ENCODE measurements at places on chromosomes 6 and 20. TPM values are rescaled to one million over a fixed set of nuclear protein-coding genes. Genes with fewer than 3 reads are reported as not detected.

Gene TBXT
- polyA plus RNA-seq = not detected

Gene ID4
- polyA plus RNA-seq = 4.6 TPM

Gene LAMA4
- polyA plus RNA-seq = 12.4 TPM

Gene FYN
- 22.5 TPM for polyA plus RNA-seq

Gene SLC29A1
- polyA plus RNA-seq = 38.0 TPM

Gene TFAP2A
- polyA plus RNA-seq = not detected

GRCh38 chr6:161922631-161923119 is 648.8 kb upstream of the AGPAT4 start:
- H3K27ac ChIP-seq = no peak overlapping the region
- H3K4me1 ChIP-seq = no peaks in the 10 kb centered on the region
- no peak overlapping the region for H3K4me3 ChIP-seq
- peak; percentile 83 for DNase-seq
- no peaks in the 10 kb centered on the region for H3K36me3 ChIP-seq

DNA sequence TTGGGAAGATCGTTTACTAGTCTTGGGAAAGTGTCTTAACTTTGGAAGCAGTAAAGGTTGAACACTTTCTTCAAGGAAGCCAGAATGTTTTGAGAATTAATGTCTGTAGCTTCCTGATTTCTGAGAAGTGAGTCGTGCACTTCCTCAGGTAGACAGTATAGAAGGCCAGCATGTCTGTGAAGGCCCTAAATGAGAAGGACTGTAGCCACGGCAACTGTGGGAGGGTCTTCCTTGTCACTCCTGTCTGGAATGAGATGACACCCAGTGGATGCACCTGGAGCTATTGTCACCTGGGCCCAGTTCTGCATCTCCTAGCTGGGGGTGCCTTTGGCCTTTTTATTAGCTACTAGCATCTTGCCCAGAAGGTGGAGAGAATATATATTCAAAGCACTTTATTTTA is 8.8 kb downstream of the STX16 start:
- H3K4me1 ChIP-seq = no peaks in the 10 kb centered on the region
- DNase-seq = peak; percentile 28
- H3K4me3 ChIP-seq = no peak overlapping the region
- no peaks in the 10 kb centered on the region for H3K27me3 ChIP-seq
- no peak overlapping the region for H3K27ac ChIP-seq

GRCh38 chr20:347640-348484 is 951 bp downstream of the NRSN2 start:
- no peaks in the 10 kb centered on the region for H3K36me3 ChIP-seq
- H3K4me3 ChIP-seq = peak overlapping the region; percentile 76
- peak overlapping the region; percentile 93 for H3K27ac ChIP-seq
- H3K27me3 ChIP-seq = no peaks in the 10 kb centered on the region
- H3K4me1 ChIP-seq = peaks cover 5% of the 10 kb centered on the region

- no peaks in the 10 kb centered on the region for H3K4me1 ChIP-seq
- H3K36me3 ChIP-seq = no peaks in the 10 kb centered on the region
- no peak overlapping the region for H3K4me3 ChIP-seq
- no peak overlapping the region for H3K27ac ChIP-seq
Measured at GRCh38 chr6:146357578-146358430, 185.8 kb upstream of the RAB32 start.

DNA sequence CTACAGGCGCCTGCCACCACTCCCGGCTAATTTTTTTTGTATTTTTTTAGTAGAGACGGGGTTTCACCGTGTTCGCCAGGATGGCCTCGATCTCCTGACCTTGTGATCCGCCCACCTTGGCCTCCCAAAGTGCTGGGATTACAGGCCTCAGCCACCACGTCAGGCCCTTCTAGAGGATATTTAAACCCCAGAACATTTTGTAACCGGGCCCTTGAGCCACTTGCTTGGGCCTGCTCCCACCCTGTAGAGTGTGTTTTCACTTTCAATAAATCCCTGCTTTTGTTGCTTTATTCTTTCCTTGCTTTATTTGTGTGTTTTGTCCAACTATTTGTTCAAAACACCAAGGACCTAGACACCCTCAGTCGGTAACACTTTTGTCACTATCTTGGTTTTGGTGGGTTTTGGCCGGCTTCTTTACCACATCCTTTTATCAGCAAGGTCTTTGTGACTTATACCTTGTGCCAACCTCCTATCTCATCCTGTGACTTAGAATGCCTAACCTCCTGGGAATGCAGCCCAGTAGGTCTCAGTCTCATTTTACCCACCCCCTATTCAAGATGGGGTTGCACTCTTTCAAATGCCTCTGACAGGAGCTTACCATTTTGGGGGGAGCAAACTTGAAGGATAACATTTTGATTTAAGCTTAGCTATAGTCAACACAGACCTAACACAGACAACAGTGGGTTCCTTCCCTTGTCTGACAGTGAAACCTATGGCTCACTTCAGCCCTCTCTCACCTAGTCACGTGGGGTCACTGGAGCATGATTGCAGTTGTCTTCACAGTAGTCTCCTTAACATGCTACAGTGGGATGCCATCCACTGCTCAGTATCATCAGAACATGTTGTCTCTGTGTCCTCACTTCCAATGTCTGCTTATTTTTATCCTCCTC is 27.9 kb upstream of the KIF6 start:
- DNase-seq = no peak
- no peak overlapping the region for H3K4me3 ChIP-seq
- H3K4me1 ChIP-seq = no peaks in the 10 kb centered on the region

DNA sequence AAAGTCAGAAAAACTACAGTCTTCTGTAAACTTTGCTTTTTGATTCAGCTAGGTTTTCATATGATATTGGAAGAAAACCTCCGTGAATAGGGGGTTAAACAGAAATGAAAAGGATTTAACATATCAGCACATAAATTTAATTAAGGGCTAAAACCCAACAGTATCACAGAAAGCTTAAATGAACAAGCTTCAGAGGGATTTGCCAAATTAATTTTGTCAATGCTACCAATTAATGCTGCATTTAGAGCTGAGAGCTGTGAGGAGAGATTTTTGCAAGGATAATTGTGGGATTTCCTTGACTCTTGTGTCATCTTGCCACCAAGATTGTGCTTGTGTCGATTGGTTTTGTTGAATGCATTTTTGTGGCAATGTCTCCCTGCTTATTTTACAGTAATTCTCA is 379.9 kb downstream of the CD109 start:
- no peaks in the 10 kb centered on the region for H3K4me1 ChIP-seq
- no peak overlapping the region for H3K4me3 ChIP-seq
- no peak for DNase-seq

DNA sequence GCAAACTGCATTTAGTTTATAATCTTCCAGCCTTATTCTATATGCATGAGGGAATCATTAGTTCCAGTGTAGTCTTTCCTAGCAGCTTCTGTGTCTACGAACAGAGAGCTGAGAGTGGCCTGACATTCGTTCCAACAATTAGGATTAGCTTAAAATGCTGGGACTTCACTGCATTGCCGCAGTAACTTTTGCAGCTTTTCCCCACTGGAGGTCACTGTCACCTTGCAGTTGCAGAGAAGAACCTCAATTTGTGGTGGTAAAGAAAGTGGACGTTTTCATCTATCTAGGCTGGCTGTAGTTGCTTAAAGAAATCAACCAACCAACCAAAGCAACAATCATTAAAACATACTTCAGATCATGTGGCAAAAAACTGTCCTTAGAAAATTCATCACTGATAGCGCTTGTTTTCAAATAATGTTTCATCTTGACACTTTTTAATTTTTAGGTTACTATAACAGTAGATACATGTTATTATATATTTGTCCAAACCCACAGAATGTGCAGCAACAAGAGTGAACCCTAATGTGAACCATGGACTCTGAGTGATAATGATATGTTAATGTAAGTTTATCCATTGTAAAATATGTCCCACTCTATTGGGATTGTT is 12.2 kb downstream of the MYLK4 start:
- no peaks in the 10 kb centered on the region for H3K4me1 ChIP-seq
- no peaks in the 10 kb centered on the region for H3K36me3 ChIP-seq
- H3K27me3 ChIP-seq = no peaks in the 10 kb centered on the region
- H3K27ac ChIP-seq = no peak overlapping the region
- no peak overlapping the region for H3K4me3 ChIP-seq

- H3K27ac ChIP-seq = no peak overlapping the region
- H3K4me1 ChIP-seq = peaks cover 13% of the 10 kb centered on the region
- no peaks in the 10 kb centered on the region for H3K27me3 ChIP-seq
Measured at GRCh38 chr6:106997392-106998158, 23.0 kb upstream of the CD24 start.

DNA sequence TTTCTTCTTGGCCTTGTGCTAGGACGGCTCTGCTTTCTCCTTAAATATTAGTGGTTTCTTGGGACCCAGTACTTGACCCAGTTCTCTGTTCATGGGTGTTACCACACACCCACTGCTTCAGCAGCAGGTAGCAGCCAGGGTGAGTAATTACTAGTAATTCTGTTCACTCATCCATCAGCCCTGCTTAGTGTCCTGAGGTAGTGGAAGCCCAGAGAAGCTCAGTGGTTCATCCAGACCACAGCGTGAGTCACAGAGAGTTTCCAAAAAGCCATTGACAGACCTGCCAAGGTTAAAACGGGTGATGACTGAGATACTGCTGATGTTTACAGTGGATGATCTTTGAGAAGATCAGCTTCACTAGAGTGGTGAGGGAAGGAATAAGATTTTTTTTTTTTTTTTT is 51.7 kb upstream of the HINT3 start:
- peaks cover 30% of the 10 kb centered on the region for H3K36me3 ChIP-seq
- no peak for DNase-seq
- H3K27ac ChIP-seq = no peak overlapping the region
- H3K4me3 ChIP-seq = no peak overlapping the region
- no peaks in the 10 kb centered on the region for H3K4me1 ChIP-seq
- H3K27me3 ChIP-seq = no peaks in the 10 kb centered on the region

DNA sequence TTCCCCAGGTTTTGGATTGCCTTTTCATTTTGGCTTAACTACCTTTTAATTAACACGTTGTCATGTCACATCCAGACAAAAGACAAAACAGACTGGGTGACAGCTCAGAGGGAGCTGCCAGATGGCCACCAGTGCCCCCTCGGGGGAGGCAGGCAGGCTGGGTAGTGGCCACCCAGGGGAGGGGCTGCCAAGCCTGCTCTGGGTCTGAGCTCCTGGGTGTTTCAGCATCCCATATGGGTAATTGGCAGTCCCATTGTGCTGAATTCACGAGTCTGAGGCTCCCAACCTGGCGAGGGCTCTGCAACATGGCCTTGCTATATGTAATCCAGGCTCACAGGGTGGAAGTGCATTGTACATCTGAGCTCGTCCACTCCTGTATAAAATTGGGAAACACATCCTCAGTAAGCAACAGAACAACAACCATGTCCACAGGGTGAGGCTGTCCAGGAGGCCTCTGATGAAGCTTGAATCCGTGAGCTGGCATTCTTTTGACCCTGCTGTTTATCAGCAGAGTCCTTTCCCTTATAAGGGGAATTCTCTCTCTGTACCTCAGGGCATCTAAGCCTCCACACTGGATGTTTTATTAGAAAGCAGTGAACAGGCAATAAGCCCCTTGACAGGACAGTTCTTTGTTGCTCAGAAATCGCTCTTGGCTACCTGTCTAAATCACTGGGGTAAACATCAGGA is 111.7 kb upstream of the SLC22A23 start:
- H3K4me3 ChIP-seq = no peak overlapping the region
- no peaks in the 10 kb centered on the region for H3K4me1 ChIP-seq
- no peak overlapping the region for H3K27ac ChIP-seq
- no peak for DNase-seq

GRCh38 chr6:117495425-117495824 is 13.0 kb downstream of the DCBLD1 start:
- H3K27ac ChIP-seq = no peak overlapping the region
- no peak for DNase-seq
- H3K27me3 ChIP-seq = no peaks in the 10 kb centered on the region
- no peak overlapping the region for H3K4me3 ChIP-seq
- peaks cover 8% of the 10 kb centered on the region for H3K4me1 ChIP-seq
- no peaks in the 10 kb centered on the region for H3K36me3 ChIP-seq

DNA sequence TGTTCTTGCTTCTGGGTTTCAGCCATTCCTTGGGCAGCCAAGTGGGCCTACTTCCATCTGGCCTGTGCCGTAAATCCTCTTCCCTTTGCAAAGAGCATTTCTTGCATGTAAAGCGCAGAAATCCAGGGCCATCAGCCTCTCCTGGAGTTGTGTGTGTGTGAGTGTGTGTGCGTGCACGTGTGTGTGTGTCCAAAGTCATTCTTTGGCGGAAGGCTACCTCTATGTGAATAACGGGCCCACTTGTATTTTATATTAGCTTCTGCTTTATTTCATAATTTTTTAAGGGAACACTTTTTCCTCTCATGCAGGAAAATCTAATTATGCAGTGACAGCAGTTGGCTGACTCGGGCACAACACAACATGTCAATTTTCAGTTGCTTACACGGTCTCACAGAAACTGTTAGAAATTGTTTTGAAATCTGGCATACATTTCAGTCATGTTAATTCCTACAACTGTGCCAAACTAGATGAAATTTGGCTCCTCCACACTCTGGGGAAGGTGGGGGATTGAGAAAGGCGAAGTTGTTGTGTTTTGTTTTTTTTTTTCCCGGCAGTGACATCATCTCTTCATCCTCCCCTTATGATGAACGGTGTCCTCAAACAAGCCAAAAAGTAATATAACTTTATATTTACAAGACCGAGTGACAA is 223.7 kb upstream of the TSHZ2 start:
- H3K36me3 ChIP-seq = no peaks in the 10 kb centered on the region
- H3K4me3 ChIP-seq = no peak overlapping the region
- DNase-seq = no peak
- H3K27ac ChIP-seq = no peak overlapping the region

DNA sequence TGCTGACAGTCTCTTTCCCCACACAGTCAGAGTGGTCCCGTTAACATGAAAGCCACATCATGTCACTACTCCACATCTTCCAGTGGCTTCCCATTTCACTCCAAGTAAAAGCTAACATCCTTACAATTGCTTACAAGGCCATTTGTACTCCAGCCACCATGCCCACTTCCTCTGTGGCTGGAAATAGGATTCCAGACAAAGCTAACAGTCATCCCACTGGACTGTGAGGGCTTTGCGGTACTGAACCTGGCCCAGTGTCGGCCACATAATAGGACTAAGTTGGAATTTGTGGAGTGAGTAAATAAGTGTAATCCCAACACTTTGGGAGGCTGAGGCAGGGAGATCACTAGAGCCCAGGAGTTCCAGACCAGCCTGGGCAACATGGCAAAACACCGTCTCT is 10.9 kb downstream of the CCM2L start:
- no peak overlapping the region for H3K4me3 ChIP-seq
- DNase-seq = no peak
- peaks cover 4% of the 10 kb centered on the region for H3K4me1 ChIP-seq
- H3K36me3 ChIP-seq = no peaks in the 10 kb centered on the region
